NCI-H2029 treated with DMSO at 0.1 percent for 48 hours (cell line): ENCODE measurements at places on chromosomes 4 and X.
A peak's percentile ranks its signal among the peaks of the same experiment; 100 is the strongest.

DNA sequence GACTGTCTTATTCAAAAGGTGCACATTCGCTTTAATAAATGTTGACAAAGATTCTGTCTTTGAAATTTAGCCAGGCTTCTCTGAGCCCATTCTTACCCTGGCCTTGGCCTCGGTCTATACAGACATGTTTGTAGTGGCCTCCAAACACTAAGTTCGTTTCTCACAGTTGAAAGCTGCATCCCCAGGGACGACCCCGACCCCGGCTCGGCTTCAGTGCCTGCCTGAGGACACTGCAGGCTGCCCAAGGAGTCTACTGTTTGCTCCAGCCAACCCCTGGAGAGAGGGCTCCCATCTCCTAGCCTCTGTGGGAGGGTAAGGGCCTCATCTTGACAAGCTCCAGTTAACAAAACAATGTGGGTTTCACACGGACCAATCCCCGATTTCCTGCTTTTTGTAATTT is 390.6 kb upstream of the ZFP42 start:
- no peak for DNase-seq

DNA sequence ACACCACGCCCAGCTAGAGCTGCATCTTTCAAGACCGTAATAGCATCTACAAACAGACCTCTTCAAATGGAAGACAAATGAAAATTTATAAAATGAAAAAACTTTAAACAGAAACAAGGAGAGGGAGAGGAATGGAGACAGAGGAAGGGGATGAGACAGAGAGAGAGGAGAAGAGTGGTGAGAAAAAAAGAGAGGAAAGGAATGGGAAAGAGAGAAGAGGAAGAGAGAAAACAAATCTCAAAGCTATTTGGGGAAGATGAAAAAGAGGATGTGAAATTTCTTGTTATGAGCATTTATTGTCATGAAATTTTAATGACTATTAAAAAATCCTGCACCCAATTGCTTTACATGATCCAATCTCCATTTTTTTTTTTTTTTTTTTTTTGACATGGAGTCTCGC is 726.9 kb downstream of the GRID2 start:
- DNase-seq, result no peak

DNA sequence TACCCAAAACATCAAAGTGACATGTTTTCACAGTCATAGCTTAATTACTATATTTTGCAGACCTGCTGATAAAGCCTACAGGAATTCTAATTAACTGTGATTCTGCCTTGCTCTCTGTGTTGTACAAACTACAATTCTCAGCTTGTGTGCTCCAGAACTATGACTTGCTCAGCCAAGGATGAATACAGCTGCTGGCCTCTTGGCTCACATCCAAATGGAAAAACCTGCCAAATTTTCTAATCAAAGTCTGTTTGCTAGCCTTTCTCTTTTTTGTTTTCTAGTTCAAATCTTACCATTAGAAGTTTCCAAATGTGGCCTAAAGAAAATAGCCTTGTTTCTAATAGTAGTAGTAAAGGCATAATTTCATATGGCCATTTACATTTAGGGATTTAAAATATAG is 1176.8 kb downstream of the FAM133A start:
- no peak for DNase-seq

- no peak for DNase-seq
These were observed 4.8 kb upstream of the RGS12 start for GRCh38 chr4:3287972-3288570.

DNA sequence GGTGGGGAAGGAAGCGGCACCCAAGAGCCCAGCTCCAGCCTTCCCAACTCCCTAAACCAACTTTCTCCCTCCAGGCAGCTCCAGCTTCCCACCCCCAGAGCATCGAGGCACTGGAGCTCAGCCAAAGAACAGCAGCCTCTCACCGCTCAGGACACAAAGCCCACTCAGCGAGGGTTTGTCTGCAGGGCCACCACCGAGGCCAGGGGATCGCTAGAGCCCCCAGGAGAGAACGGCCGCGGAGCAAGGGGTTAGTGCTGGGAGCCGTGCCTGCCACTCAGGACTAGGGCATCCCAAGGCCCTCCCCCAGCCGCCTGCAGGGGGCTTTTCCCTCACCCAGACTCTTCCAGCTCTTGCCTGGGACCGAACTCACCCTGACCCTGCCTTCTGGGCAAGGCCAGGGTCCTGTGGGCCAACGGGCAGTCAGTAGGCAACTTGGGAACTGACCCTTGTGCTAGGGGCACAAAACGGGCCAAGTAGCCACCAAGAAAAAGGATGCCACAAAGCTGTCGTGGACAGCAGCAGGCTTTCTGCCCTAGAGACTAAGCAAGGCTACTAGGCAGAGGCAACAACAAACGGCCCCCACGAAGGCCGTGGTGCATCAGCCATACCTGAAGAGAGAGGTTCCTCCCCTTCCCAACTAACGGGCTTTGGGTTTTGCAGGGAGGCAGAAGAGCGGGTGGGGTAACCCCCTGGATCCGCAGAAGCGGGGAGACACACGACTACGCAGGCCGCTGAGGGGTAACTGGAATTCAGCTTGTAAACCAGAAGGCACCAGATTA is 2.3 kb downstream of the HCFC1 start:
- no peak for DNase-seq

DNA sequence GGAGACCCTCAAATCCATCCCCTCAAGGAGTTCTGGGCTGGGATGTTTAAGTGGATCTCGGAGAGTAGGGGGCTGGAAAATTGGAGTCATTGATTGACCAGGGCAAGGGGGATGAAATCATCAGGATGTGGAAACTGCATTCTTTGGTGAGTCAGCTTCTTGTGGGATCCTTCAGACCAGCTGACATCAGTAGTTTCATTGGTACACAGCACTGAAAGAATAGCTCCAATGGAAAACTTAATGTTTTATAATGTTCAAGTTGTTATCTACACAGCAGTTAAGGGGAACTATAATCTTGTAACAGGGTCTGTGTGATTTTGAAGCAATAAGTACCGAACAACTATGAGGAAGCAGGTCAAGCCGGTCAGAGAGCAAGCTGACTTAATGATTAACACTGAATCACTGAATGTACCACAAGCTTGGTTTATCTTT is 506.1 kb downstream of the RPA4 start:
- no peak for DNase-seq

- DNase-seq, result peak; percentile 25
These were observed 6.9 kb downstream of the PJA1 start for GRCh38 chrX:69158166-69158980.

DNA sequence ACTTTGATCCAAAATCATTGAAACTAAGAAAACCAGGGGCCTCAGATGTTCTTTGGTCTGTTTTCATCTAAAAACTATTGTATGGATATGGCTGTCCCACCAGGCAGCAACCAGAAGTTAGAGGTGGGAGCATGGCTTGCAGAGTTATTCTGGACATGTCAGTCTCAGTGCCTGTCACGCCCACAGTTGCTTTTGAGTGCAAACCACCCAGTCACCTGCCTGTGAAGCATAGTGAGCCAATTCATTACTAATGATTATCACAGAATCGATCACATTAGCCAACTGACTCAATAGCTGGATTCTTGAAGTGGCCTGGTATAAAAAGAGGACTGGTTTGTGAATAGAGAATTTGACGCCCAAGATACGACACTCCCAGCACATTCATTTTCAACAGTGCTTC is 104.2 kb upstream of the SORBS2 start:
- no peak for DNase-seq

GRCh38 chrX:15909605-15910004 is 55.0 kb upstream of the AP1S2 start:
- DNase-seq, result no peak

DNA sequence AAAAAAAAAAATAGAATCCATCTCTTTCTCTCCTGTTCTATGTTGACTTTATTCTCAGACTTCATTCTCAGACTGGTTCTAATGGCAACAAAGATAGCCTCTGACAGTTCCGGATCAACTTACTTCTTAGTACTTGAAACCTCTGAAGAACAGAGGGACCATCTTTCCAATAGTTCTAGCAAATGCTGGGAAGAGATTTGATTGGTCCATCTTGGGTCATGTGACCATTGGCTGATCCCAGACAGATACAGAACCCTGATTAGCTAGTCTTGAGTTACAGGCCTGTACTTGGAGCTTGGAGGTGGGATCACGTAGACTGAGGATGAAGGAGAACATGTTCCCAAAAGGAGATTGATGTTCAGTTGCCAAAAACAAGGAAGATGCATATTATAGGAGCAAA is 66.9 kb upstream of the STIM2 start:
- DNase-seq, result no peak

DNA sequence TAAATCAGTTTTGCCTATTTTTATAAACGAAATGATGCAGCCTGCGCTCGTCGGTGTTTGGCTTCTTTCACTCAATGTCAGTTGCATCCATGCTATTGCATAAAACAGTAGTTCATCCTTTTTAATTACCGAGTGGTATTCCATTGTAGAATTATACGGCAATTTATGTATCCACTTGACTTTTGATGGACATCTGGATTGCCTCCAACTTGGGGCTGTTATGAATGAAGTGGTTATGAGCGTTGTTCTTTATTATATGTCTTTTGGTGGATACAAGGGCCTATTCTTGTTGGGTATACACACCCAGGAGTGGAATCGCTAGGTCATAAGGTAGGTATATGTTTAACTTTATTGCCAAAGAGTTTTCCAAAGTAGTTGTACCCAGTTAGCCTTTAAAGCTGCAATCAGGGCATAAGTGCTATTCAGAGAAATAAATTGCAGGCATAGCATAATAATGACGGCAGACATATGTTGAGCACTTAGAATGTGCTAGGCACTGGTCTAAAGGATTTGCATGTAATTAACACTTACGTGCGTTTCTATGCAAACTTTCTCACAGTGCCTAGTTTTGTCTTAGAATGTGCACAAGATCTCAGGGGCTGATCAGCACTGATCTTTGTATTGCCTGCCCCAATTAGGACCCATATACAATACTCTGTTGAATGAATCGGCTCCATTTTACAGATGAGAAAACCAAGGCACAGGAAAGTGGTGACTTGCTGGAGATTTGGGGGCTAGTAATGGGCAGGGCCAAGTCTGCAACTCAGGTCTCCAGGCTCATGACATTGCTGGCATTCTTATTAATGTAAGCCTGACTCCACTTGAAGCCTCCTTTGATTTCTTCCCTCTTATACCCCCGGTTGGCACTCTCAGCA is 407.0 kb downstream of the BCOR start:
- no peak for DNase-seq

- DNase-seq, result no peak
These were observed 94.4 kb downstream of the ARHGAP10 start for GRCh38 chr4:147826288-147826646.

DNA sequence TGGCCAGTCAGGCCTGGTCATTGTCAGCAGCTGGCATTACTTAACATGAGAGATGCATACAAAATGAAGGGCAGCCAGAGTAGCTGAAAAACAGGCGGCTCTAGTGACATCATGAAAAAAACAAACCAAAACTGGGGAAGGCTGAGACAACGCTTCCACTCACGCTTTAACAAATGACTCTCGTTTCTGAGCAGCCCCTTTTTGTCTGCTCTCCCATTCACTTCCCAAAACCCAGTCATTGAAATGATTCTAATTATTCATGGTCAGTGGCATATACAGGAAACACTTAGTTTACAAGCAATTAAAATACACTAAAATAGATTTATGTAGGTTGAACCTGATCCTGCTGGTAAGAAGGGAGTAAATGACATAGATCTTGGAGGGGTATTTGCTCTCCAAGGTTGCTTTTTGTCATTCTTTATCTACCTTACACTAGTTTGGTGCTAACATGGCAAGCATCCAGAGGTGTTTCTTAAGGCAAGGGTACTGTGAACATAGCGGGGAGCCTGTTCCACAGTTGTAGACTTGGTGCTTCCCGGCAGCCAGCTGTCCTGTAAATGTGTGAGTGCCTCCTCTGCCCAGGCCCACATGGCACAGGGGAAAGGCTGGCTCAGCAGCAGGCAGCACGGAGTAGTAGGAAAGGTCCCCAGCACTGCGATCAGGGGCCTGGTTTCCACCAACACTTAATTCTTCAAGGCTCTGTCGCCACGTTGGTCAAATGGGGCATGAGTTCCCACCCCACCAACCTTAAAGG is 61.2 kb upstream of the CITED1 start:
- DNase-seq, result no peak

DNA sequence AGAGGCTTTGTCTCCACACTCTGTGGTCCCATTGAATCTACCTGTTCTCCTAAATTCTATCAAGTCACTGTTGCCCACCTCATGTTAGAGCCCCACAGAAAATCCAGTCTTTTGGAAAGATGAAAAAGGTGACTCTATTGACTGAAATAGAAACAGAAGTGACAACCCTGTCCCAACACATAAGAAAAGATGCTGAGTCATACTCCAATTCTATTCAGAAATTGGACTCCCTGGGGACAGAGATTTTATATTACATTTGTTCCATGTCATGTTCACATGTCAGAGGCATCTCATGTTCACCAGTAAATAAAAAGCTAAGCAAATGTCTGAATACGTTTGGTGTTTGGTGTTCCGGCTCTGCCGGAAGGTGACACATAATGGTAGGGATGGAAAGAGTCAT is 2.9 kb upstream of the GRPR start:
- DNase-seq, result no peak

DNA sequence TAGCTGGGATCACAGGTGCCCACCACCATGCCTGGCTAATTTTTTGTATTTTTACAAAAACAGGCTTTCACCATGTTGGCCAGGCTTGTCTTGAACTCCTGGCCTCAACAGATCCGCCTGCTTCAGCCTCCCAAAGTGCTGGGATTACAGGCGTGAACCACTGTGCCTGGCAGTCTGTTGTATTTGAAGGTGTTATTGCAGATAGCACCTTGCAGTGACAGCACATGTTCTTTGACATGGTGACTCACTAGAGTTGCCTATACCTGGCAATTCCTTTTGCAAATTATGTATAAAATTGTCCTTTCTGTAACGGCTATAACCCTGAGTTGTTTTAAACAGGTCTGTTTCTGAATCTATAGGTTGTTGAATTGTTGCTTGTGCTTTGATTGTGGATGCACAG is 7.9 kb downstream of the OGT start:
- DNase-seq, result no peak

- DNase-seq, result no peak
These were observed 125.2 kb downstream of the STIM2 start for GRCh38 chr4:26985873-26986272.

DNA sequence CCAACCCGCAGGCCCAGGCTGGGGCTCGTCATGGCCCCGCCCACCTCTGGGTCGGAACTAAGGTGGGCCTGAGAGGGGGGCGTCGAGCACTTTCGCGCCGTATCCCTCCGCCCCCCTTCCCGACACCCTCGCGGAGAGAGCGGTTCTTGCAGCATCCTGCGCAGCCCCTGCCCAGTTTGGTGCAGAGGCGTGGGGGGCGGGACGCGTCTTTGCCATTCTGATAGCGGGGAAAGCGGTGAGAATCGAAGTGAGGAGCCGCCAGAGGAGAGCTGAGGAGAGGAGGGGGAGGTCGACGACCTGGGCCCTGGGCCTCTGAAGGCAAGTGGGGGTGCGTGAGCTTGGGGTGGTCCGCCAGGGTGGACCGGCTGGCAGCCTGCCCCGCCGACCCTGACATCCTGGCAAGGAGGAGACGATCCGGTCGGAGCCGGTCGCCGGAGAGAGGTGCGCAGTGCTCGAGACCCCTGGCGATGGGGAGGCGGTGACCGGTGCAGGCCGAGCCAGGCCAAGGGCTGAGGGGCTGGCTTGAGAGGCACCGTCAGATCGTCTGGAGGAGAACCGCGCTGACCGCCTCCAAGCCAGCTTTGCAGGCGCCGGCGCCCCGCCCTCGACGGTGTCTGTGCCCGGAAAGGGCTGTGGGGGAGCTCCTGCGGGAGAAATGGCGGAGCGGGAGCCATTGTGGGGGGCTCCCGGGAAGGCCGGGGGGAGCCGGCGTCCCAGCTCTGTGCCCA is 25.5 kb downstream of the GPRASP3 start:
- DNase-seq, result no peak

- DNase-seq, result no peak
These were observed 675.2 kb upstream of the INTU start for GRCh38 chr4:126957556-126957955.

GRCh38 chr4:18798123-18798522 is 776.6 kb upstream of the LCORL start:
- DNase-seq, result no peak

- no peak for DNase-seq
These were observed 862.8 kb downstream of the TRIML1 start for GRCh38 chr4:189001971-189002450.
